Caudate nucleus (tissue), 63 donors: ENCODE measurements at places on chromosomes 1 and 21.

- no peak for DNase-seq
These were observed 554 bp downstream of the ZNF281 start for GRCh38 chr1:200409203-200409760.

DNA sequence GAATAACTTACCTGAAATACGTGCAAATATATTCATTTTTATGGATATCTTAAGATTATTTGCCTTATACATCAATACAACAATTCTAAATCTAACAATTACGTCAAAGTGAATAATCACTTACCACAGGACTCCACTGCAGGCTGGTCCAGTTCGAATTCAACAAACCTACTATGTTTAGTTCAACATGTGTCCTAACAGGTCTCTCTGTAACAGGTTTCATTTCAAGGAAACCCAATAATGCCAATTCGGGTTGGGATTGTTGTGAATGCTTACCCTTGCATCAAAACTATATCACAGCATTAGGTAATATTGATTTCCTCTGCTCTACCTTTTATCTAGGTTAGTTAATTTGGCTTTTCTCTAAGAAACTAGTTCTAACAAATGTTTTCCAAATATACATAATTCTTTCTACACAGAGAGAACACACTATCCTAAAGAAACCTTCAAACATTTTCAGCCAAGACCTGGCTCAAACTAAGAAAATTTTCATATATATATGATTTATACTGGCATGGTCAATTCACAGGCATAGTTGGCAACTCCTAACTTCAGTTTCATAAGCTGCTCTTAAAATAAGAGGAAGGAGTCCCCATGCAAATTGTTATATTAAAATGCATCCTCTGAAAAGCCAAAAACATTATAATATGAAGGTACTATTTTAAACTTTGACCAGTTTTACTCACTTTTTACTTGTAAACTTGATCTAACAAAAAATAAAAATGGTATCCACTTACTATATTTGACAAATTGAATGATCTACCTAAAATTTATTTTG is 4.5 kb downstream of the IVNS1ABP start:
- no peak for DNase-seq

DNA sequence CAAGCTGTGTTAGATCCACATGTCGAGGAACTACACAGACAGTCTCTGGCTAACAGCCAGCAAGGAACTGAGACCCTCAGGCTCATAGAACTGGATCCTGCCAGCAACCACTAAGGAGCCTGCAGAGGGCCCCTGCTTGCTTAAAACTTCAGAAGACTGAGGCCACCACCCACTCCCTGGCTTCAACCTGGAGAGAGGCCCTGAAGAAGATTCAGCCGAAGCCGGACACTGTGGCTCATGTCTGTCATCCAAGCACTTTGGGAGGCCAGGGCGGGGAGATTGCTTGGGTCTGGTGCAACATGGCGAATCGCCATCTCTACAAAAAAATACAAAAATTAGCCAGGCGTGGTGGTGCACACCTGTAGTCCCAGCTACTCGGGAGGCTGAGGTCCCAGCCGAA is 92.6 kb upstream of the TMPRSS2 start:
- DNase-seq: no peak

DNA sequence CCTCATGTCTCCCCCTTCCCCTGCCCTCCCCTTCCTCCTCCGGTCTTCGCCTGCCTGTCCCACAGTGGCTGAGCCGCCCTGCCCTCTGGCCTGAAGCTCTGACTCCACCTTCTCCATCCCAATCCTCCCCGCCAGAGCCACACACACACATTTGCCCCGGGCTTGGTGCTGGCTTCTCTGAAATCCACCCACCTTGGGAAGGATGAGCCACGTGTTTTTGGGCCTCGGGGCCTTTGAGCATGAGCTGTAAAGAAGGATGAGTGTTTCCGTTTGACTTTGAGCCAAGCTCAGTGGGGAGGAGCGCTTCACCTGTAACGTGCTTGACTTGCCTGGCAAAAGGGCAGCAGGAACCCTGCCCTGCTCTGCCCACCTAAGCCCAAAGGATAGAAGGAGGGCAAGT is 295.1 kb downstream of the SIPA1L2 start:
- no peak for DNase-seq

- no peak for DNase-seq
These were observed 236.4 kb upstream of the BEND5 start for GRCh38 chr1:49013079-49013478.

GRCh38 chr1:98368995-98369394 is 292.5 kb upstream of the SNX7 start:
- no peak for DNase-seq

DNA sequence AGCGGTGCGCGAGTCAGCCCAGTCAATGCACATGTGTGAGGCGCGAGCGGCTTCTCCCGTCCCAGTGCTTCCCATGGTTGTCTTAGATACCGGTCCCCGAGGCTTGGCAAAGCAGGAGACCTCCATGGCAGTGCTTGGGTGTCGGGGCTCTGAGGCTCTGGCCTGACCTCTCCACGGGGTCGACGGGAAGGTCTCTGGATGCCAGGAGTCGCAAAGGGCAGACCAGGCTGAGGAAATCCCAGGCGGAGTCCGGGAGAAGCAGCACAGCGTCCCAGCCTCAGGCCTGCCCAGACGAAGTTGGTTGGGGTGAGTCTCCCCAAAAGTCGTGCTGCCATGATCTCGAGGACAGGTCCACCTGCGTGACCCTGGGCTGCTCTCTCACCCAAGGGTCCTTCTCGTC is 3881.6 kb downstream of the SRGAP2C start:
- no peak for DNase-seq

DNA sequence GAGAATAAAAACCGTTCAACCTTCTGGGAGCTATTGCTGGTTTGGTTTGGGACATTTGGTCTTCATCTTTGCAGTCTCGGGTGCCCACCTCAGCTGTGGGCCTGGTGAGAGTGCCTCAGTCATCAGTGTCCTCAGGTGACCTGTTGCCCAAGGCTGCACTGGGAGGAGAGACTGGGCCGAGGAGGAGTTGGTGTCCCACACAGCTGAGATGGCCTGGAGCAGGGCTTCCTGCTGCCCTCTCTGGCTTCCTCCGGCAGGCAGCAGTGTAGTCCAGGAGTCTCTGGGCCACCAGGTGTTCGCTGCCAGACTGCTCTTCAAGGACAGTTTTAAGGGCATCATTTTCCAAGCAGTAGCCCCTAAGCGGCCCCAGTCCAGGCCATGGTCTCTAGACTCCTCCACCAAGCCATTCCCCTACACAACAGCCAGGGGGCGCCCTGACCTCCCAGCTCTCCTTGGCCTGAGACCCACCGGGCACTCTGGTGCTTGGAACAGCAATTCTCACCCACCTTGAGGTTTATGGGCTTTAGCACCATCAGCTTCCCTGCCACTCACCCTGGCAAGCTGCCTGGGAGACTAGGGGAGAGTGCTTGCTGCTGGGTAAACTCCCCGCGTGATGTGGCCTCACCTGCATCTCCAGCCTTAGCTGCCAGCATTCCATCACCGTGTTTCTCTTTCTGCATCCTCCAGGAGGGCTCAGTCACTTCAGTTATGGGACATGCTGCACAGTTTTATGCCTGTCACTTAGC is 9.1 kb upstream of the SYTL1 start:
- DNase-seq: no peak

DNA sequence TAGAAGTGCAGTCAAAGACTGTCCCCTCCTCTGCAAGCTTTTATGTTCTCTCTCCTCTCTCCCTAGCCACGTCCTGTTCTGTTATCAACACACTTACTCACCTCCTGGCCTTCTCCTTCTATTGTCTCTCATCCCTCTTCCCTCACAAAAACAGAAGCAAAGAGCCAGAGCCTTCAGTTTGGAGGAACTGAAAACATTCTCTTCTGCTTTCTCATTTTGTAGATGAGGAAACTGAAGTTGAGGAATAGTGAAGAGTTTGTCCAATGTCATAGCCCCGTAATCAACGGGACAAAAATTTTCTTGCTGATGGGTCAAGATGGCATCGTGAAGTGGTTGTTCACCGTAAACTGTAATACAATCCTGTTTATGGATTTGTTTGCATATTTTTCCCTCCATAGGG is 1.9 kb downstream of the NLRP3 start:
- no peak for DNase-seq

- no peak for DNase-seq
These were observed 153.4 kb downstream of the PIGK start for GRCh38 chr1:77065693-77066342.

GRCh38 chr21:24948186-24948585 is 659.1 kb downstream of the MRPL39 start:
- DNase-seq: no peak

DNA sequence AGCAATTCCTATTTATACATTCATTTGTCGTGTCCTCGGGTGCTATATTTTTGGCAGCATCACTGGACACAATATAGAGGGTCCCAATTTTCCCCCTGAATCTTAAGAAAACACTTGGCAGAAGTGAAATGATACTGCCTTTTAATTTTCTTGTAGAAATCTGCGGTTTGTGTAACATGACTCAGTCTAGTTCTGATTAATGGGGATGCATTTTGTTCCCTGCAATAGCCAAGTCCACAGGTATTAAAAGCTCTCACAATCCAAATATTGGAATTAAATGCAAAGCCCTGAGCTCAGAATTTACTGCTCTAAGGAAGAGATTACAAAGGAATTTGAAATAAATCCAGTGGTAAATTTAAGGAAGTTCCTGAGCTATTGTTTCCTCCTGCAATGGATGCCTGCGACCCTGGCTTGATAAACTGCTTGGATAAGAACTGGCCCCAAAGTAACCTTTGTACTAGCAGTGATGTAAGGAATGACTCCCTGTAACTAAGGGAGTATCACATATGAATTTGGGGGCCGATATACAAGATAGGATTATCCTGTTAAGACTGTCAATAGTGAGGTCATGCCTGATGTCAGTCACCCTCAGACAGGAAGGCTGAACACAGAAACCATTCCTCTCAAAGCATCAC is 349.7 kb upstream of the C1orf87 start:
- DNase-seq: no peak

DNA sequence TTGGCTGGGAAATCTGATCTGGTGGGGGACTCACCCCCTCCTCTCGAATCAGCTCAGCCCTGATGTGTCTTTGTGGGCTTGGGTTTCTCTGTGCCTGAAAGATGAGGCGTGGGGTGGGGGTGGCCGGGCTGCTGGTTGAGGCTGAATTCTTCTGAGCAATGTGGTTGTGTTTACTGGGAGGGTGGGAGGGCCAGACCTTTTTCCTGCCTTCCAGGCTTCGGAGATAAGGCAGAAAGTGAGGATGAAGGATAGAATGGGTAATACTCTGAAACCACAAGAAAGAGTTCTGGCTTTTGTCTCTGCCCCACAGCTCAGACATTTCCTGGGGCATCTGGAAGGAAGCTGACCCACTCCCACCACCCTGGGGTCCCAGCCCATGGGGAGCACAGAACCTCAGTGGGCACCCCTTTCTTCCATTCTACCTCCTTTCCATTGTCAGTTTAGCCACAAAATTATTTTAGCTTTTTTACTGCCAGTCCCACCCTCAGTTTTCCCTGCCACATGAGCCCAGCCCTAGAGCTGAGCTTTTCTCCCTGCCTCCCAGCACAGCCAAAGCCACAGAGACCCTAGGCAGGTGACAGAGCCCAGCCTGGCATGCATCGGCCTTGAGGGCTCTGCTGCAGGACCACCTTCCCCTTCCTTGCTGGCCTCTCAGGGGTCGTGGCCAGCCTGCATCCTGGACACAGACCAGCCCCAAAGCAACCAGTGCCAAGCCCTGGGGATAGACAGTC is 11.2 kb downstream of the ALX3 start:
- DNase-seq: no peak

GRCh38 chr1:69700770-69701169 is 133.0 kb downstream of the LRRC7 start:
- DNase-seq: no peak

GRCh38 chr1:10665930-10666850 is 130.3 kb downstream of the CASZ1 start:
- no peak for DNase-seq

GRCh38 chr21:42677339-42678321 is 24.2 kb downstream of the PDE9A start:
- DNase-seq: no peak

DNA sequence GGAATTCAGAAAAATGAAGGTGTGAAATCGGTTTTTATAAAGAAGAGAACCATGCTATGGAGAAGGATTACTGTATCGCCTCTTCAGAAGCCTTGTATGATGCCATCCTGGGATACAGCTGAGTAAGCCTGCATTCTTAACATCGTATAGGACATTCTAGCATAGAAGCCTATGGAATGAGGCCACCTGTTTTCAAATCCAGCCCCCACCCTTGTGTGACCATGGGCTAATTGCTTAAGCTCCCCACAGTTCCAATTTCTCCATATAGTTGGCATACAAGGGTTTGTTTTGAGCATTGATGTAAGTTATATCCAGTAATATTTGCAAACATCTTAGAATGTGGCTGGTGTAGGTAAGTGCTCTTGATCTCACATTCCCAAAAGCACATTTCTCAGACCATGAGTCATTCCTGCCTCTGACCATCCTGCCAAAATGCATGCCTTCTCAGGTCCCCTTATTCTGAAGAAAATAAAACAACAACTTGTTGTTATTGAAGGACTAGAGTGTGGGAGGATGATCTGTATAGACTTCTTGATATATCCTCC is 1.5 kb downstream of the OR14A2 start:
- no peak for DNase-seq

DNA sequence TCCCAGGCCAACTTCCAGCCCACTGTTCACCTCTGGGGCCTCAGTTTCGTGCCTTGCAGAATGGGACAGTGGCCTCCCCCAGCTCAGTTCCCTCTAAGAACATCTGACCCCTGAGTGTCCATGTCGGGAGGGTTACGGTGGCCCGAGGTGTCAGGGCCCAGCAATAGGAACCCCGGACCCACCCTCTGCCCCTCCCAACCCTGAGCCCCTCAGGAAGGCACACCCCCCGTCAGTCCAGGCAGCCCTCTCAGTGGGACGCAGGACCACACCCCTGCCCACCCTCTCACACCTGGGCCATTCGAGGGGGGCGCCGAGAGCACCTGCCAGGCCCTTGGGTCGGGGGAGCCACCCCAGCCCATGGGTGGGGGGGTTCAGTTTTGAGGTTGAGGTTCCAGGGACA is 447 bp downstream of the TTC34 start:
- DNase-seq: no peak

DNA sequence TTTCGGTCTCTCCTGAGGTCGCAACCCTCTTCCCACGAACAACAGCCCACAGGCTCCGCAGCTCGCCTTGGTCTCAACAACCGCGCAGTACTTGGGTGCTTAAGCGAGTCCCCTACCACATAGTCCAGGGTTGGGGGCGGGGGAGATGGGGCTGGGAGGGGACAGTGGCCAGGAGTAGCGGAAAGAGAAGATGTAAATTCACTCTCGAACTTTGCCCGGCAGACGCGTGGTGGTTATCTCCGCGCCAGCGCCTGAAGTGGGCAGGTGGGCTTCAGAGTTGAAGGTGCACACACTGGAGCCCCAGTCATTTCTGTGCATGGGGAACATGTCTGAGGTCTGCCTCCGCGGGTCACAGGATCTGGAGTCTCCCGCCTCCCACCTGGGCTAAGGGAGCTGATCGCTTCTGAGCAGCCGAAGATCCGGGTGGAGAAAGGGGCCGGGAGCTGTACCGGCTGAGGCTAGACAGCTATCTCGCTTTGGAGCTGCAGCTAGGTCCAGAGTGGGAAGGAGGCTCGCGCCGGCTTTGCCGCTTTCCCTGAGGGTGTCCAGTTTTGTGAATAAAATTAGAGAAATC is 4.3 kb upstream of the FOXD2 start:
- no peak for DNase-seq

- DNase-seq: no peak
These were observed 63.5 kb downstream of the SKI start for GRCh38 chr1:2291577-2291976.

- DNase-seq: no peak
These were observed 71.7 kb downstream of the ENAH start for GRCh38 chr1:225581186-225581585.
